Foreskin fibroblast (primary cell): ENCODE measurements at places on chromosomes 6 and 20.

DNA sequence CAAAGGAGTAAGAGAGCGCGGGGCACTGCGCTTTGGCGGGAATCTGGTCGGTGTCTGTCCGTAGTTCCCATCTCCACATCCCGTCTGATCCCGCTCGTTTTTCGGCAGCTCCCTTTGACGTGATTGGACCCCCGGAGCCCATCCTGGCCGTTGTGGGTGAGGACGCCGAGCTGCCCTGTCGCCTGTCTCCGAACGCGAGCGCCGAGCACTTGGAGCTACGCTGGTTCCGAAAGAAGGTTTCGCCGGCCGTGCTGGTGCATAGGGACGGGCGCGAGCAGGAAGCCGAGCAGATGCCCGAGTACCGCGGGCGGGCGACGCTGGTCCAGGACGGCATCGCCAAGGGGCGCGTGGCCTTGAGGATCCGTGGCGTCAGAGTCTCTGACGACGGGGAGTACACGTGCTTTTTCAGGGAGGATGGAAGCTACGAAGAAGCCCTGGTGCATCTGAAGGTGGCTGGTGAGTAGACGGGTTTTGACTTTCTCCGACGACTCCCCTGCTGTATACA is 1.4 kb downstream of the BTN1A1 start:
- DNase-seq, result peak; percentile 54

GRCh38 chr6:126618639-126619343 is 278.9 kb downstream of the CENPW start:
- no peak for DNase-seq

DNA sequence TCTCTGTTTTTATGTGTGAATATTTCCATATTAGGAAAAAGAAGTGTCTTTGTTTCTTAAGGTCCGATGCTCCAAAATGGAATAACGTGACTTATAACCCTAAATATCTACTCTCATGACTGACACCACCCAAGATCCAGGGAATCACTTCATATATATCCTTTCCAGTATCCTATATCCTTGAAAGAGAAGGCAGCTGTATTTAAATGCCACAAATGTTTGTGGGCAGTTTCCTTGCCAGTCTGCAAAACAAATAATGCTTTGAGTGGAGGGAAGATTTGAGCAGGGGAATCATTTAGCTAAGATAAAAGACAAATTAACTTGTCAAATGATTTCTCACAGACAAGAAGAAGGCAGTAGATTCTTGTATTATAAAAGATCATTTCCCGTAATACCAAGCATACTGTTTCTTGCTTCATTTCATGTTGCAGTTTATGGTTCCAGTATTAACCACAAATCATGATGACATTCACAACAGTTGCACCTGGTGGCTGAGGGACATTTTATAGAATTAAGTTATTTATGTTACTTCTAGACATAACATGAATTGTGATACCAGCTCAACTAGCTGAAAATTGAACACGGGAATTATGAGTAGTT is 30.0 kb upstream of the FABP7 start:
- DNase-seq, result no peak

DNA sequence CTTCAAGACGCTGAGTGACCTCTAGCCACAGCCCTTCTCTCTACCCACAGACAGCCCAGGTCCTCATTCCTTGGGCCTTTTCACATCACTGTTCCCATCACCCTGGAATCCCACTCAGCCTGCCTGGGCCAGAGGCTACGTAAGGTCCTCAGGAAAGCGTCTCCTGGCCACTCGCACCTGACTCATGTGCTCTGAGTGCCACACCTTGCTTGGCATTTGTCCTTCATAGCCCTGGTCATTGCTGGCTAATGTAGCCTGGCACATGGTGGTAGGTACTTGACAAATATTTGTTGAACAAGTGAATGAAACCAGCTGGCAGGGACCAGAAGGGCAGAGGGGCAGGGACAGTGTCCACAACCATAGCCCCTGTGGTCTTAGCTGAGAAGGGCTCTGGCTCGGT is 50.6 kb upstream of the FANCE start:
- no peak for DNase-seq

- no peak for DNase-seq
Measured at GRCh38 chr6:152423216-152424103, 213.7 kb downstream of the SYNE1 start.

GRCh38 chr6:157792671-157793070 is 30.4 kb upstream of the SNX9 start:
- DNase-seq, result no peak

GRCh38 chr6:138001750-138002349 is 105.4 kb downstream of the PERP start:
- peak; percentile 79 for DNase-seq

DNA sequence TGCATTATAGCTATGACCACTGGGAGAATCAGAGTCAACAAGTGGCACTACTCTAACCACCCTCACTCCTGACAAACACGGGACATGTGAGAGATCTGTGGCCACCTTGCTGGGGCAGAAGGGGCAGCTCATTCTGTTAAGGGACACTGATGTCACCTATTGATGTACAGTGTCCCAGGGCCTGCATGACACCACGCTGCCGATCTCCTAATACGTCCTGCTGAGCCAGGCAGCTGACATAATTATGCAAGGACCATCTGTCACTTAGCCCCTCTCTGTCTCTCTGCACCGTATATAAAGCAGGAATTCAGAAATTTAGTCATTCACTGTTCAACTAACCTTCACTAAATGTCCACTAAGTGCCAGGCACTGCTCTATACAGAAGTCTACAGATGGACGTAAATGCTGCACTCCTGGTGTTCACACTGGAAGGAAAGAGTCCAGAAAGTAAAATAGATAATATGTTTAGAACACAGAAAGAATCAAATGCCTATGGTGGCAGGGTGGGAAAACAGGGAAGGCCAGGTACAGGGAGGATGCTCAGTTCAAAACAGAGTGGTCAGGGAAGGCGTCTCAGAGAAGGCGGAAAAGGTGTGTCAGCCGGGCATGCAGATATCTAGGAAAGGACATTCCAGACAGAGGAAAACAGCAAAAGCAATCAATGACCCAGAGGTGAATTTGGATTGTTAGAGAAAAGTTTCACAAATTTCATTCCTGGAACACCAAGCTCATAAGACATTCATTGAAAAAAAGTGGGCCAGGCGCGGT is 173.8 kb downstream of the ZNF217 start:
- no peak for DNase-seq

GRCh38 chr20:47208534-47209174 is 147.8 kb downstream of the ZMYND8 start:
- DNase-seq, result no peak
